ENCODE measurements at places on chromosomes 2 and 18.

DNA sequence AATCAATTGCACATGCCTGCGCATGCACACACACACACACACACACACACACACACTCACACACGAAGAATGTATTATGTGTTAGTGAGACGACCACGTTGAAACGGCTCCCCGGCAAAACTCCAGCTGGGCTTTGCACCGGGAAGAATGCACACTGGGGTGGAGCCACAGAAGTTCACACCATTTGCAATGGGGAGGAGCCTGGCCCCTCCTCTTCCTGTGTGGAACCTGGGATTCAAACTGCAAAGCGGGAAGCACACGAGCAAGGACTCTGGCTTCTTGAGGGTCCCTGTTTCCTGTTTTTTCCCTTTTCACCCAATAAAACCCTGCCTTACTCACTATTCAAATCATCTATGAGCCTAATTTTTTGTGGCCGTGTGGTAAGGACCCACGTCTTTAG, 304.0 kb upstream of the TMEFF2 start:
- DNase-seq, result peak; percentile 1

DNA sequence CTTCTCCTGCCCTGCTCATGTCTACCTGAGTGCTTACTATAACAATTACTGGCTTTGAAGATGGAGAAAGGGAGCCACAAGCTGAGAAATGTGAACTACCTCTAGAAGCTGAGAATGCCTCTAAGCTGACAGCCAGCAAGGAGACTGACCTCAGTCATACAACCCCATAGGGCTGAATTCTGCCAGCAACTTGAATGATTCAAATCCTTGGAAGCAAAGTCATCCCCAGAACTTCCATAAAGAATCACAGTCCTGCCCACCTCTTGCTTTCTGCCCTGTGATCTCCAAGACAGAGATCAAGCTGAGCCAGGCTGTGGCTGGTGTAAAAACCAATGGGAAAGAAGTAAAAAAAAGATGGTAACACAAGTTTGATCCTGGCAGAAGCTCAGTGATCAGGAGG, 288.2 kb upstream of the SPHKAP start:
- DNase-seq, result no peak

- no peak for DNase-seq
Measured at GRCh38 chr2:113887009-113887792, 2.7 kb upstream of the ACTR3 start.

DNA sequence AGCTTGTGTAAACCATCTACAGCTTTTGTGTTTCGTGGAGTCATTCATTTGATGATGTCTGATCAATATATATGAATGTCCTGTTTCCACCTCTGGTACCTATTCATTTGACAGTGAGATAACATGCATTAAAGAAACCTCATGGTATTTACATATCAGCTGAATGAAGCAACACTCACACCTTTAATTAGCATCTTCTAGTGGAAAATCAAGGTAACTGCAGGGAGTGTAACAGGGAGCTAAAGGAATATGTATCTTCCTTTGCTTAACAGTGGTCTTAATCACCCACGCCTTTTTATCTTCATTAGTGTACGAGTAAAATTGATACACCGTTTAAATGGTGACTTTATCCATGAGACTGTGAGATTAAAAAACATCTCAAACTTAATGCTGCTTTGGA, 15.6 kb downstream of the SLC39A10 start:
- no peak for DNase-seq

DNA sequence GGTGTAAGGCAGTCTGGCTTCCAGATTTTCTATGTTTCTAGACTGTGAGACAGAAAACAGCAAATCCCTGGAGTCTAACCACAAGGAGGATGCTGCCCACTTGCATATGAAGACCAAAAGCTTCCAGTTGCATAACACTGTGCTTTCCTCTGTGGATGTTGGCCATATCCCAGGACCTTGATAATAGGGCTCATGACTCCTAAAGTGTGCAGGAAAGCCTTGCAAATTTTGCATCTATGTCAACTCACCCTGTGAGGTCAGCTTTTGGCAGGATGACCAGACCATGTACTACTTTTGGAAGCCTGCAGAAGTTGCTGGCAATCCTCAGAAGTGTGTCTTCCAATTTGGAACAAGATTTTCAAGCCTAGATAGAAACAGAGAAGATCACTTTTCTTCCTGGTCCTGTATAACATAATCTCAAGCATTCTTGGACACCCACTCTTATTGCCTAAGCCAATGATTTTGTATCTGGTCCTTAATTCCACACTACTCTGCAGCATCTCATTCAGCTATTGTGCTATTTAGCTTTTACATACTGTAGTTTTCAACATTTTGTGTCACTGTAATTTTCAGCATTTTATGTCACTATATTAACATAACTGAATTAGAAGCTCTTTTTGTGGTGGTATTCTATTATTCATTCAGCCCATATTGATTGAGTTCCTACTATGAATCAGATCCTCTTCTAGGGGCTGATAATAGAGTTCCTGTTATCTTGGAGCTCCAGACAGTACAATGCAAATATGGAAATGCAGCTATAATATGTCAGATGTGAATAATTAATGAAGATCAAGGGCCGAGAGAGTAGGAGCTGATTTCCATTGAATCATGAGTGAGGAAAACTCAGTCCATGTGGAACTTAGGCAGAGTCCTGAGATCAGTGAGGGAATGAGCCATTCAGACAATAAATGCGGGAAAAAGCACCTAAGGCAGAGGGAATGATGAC, 85.3 kb upstream of the RAB27B start:
- peak; percentile 99 for DNase-seq

- DNase-seq, result no peak
Measured at GRCh38 chr2:119914266-119914665, 98.6 kb upstream of the EPB41L5 start.

DNA sequence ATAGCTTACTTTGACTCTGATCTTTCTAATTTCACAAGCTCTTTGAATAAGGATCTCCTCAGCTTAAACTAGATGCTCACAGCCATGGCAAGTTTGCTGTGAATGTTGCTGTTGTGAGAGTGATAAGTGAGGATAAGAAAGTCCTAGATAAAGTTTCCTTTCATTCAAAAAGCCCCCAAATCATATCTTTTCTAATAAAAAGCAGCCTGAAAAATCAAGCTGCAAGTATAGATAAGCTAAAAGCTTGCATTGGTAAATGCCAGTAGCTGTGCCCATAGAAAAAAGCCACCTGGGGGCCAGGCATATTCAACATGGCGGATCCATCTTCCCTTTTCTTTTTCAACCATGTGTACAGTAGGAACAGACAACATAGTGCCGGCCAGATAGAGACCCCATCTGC, 4.3 kb downstream of the NLRC4 start:
- DNase-seq, result no peak

- DNase-seq, result no peak
Measured at GRCh38 chr2:12856934-12857601, 140.3 kb downstream of the TRIB2 start.

GRCh38 chr2:74066491-74067203, 81.1 kb downstream of the BOLA3 start:
- DNase-seq, result peak; percentile 80

- DNase-seq, result no peak
Measured at GRCh38 chr2:130354139-130354428, 1.8 kb upstream of the PTPN18 start.

DNA sequence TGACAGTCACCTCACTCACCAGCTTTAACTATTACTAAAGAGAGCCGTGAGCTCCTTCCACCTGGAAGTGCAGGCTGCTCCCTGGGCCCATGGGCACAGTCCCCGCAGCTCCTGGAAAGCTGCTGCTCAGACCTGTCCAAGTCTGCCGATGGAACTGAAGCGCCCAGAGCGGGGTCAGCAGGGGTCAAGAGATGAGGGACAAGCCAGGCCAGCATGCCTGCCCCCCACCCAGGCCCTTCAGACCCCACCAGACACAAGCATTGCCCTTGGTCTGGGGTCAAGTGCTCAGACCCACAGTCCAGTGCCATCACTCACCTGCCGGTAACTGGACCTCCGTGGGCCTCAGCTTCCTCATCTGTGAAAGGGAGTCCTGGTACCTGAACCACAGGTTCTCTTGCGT, 59.9 kb downstream of the BIN1 start:
- DNase-seq, result no peak

GRCh38 chr2:127012868-127013267, 94.1 kb downstream of the BIN1 start:
- no peak for DNase-seq

DNA sequence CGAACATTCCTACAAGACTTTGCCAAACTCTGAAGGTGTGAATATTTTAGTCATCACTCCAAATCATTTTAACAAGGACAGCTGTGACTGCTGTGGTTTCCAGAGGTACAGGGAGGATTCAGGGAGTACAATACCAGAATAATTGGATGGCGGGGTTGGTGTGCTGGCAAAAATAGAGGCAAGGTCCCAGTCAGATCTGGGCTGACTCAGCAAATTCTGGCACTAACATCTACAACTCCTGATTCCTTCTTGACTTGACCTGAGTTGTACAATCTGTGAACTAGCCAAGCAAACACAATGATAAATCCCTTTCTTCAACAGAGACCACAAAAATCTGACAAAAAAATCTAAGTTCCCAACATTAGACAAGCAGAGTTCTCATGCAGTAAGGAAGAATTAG, 40.4 kb downstream of the RMP24 start:
- DNase-seq, result no peak

DNA sequence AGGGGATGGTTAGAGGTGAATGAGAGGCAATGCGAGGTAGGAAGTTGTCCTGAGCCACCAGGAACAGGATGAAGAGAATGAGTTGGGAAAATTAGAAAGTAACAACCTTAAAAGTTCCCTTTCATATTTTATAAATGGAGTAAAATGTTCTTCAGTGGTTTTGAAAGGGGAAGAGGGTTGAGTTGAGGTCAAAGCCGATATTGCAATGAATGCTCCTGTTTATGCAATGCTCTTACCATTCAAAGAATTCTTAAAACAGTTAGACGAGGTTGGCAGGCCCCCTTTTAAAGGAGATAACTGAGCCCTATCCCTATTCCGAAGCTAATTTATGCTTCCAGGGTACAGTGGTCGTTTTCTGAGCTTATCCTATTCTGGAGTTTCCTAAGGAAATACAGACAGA, 2110.3 kb upstream of the CELF4 start:
- no peak for DNase-seq

GRCh38 chr18:54766634-54767033, 61.6 kb upstream of the RAB27B start:
- no peak for DNase-seq

DNA sequence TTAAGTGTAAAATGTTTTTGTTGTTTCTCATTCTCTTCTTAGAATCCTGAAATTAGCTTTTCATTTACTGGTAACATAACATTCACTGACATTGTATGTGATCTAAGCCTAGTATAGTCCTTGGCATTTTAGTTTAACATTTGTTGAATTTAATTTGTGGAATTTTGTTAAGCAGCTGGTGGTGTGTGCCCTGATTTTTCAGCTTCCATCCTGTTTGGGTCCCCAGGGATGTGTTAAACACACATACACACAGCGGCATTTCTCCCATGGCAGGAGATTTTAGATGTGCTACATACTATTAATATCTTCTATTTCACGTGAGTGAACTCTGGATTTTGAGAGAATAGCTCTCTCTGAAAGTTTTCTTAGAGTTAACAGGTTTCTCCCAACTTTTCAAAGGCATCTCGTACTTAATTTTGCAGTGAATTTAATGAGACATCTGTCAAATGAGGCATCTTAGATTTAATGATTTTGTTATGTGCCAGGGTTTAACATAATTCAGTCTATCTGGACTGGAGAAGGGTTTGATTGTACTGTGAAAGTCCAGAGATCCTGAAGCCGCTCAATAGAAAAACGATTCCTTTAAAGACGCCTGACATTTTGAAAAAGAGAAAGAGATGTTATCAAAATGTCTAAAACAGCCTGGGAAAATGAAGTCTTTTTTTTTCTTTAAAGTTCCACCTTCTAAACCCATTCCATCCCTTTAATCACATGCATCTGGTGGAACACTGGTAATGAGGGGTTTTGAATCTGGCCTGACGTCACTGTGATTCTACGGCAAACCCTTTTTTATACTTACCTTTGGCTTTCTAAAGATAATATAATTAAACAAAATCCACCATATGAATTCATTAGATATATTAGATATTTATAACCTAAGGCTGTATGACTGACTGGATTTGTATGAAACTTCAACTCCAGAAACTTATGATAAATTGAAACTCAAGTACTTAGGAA, 6.8 kb downstream of the PHLPP1 start:
- DNase-seq, result no peak

GRCh38 chr2:12334412-12334966, 382.2 kb upstream of the TRIB2 start:
- DNase-seq, result no peak

- no peak for DNase-seq
Measured at GRCh38 chr2:43941359-43941758, 54.4 kb downstream of the LRPPRC start.

DNA sequence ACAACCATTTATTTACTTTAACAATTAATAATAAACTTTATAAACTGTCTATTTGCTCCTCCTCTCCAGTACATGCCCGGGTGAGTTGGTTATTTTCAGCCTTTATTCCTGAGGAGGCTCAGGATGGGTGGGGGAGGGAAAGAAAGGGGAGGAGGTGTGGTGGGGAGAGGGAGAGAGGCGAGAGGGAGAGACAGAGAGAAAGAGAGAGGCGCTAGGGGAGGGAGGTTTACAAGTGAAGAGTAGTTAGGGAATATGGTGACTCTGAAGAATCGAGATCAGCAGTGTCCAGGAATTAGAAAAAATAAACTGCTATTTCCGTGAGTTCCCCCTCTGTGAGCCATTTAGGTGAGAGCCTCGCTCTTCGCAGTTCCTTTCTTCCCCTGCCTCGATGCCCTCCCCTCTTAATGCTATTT, 138.9 kb downstream of the MEIS1 start:
- peak; percentile 72 for DNase-seq

- DNase-seq, result peak; percentile 26
Measured at GRCh38 chr18:54991981-54992380, 32.7 kb upstream of the CCDC68 start.

GRCh38 chr18:261398-262073, 6.3 kb downstream of the THOC1 start:
- DNase-seq, result no peak

DNA sequence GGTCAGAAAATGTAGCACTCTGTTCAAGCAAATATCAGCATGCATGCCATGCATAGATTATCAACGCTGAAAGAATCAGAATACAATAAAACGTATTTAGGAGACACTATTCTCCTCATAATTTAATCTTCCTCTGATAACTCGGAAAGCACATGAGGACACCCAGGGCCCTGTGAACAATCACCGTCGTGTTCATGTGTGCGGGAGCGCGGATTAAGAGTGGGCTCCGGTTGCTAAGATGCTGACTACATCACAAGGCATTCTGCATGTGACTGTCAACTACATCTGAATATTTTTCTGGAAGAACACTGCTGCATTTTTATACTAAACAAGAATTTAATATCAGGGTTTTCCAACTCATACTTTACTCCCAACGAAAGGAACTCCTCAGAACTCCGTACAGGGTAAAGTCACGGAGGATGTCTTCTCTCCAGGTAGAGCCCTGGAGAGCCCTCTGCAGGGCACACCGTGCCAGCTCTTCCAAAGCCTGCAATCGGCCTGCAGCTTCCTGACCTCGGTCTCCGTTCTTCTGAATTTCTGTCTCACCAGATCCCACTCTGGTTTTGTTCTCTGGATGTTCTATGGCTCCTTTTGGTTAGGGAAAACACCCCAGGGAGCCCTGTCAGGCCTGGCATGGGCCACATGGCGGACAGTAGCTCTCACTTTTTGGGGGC, 59.6 kb downstream of the ZNF516 start:
- no peak for DNase-seq

- peak; percentile 37 for DNase-seq
Measured at GRCh38 chr2:215356948-215357461, 45.1 kb downstream of the ATIC start.

- no peak for DNase-seq
Measured at GRCh38 chr2:184577743-184578142, 20.6 kb upstream of the ZNF804A start.
